ENCODE measurements at places on chromosomes 3 and 15. TPM values are rescaled to one million over a fixed set of nuclear protein-coding genes. Genes with fewer than 3 reads are reported as not detected.

The PAQR5 gene
- total RNA-seq: 9.6 TPM

The SI gene
- total RNA-seq: not detected

The TEX55 gene
- not detected for total RNA-seq

The CELF6 gene
- under 0.01 TPM for total RNA-seq

The ADAMTS17 gene
- 0.09 TPM for total RNA-seq

The ALDH1A2 gene
- total RNA-seq: 1.7 TPM

The GNB4 gene
- total RNA-seq: 51.2 TPM

The PP2D1 gene
- not detected for total RNA-seq

The PLIN1 gene
- 0.14 TPM for total RNA-seq

The ZNF385D gene
- total RNA-seq: 0.14 TPM

The GOLGA8B gene
- total RNA-seq: 19.8 TPM

The PYGO1 gene
- total RNA-seq: 8.6 TPM

The NUP210 gene
- not detected for total RNA-seq

The DNAH12 gene
- under 0.01 TPM for total RNA-seq

The ROPN1 gene
- total RNA-seq: not detected

The TYRO3 gene
- 4.3 TPM for total RNA-seq

The DAZL gene
- not detected for total RNA-seq
